Activated CD8-positive, alpha-beta memory T cell treated with anti-CD3 and anti-CD28 coated beads, Interleukin-2, amount 50 U/mL, for 4 hours (primary cell): ENCODE measurements at places on chromosomes 16 and 17.
A peak's percentile ranks its signal among the peaks of the same experiment; 100 is the strongest.

GRCh38 chr17:13725288-13725990 is 123.7 kb upstream of the HS3ST3A1 start:
- DNase-seq, result no peak

DNA sequence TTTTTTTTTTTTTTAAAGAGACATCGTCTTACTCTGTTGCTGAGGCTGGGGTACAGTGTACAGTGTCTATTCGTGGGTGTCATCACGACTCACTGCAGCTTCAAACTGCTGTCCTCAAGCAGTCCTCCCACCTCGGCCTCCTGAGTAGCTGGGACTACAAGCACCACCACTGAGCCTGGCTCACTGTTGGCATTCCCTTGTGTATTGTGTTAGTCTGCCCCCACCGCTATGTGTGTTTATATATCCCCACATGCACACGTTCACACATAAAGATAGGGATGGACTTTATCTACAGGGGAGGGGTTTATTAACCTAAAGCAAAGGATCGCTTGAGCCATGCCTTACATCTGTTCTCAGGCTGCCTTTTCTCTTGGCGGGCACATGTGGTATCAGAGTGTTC is 63.8 kb downstream of the SEC14L1 start:
- no peak for DNase-seq

DNA sequence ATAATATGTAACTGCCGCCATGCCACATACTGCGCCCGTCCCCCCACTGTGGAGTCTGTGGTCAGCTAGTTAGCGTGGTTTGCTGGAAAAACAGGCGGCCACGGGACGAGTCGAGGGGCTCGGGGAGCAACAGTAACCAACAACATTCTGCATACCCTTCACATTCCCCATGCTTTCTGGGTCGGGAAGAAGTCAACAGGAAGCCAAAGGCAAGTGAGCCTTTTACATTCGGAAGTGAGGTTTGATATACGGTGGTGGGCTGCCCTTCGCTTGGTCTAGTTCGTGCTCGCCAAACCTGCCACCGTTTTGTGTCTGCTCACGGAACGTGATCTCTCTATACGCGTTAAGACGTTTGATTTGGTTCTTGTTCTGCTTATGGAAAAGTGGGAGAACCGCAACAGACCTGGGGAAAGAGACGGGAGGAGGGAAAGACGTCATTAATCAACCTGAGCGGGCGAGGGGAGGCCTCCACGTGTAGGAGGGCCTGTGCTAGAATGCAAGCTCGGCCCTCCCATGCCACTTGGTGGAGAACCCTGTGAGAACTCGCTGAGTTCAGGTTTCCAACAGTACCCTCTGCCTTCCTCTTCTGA is 28.9 kb upstream of the CFAP20 start:
- DNase-seq, result no peak

DNA sequence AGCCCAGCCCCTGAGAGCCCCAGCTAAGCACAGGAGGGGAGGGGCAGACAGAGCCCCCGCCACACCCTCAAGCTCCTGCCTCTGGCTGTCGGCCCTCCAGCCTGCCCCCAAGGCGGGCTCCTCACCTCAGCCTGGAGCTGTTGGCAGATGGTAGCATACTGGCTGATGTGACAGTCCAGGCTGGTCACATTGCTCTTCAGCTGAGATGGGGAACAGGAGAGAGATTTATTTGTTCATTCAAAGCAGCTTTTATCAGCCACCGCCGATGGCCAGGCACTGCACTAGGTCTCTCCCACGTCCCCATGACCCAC is 14.8 kb downstream of the KIF18B start:
- DNase-seq, result no peak

DNA sequence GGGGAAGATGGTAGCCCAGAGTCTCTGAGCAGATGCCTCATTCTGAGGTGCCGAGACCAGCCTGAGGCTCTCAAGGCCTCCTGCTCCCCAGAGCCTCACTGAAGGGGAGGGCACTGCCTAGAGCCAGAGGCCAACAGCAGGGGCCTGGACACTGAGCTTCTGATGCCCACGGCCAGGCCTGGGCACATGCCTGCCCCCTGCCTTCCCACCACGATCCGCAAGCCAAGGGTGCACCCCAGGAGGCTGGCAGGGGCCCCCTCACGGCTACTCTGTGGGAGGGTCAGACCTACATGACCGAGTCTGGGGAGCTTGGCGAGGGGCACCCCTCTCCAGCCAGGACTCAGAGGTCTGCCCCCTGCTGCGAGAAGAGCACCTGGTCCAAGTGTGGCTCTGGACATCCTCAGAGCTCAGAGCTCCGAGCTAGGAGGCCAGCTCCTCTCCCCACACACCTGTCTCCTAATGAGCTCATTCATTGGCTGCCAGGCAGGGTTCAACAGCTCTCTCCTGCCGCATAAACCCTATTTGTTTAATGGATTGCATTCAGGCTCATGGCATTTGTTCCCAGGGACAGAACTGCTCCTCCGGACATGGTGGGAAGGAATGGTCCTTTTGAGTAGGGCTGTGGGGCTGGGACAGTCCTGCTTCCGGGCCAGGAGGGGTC is 13.9 kb downstream of the OTOP3 start:
- no peak for DNase-seq

- DNase-seq, result no peak
Measured at GRCh38 chr17:70716551-70716950, 547.2 kb downstream of the KCNJ2 start.

- no peak for DNase-seq
Measured at GRCh38 chr17:10042589-10043244, 137.6 kb upstream of the RCVRN start.

GRCh38 chr17:65301184-65301583 is 164.0 kb downstream of the RGS9 start:
- no peak for DNase-seq

DNA sequence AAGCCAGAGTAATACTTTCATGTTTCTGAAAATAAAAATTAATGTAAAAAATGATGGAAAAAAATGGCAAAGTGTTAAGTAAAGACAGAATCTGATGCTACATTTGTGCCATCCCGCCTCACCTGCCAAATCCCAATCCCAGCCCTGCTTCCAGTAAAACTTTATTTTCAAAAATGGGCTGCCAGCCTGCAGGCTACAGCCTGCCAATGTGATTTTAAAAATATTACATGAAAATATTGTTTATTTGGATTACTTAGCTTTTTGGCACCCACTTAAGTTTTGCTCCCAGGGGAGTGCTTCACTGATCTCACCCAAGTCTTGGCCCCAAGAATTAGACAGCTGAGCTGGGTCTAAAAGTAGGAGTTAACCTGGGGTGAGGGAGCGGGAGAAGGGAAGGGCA is 112.8 kb downstream of the C16orf78 start:
- DNase-seq, result no peak

DNA sequence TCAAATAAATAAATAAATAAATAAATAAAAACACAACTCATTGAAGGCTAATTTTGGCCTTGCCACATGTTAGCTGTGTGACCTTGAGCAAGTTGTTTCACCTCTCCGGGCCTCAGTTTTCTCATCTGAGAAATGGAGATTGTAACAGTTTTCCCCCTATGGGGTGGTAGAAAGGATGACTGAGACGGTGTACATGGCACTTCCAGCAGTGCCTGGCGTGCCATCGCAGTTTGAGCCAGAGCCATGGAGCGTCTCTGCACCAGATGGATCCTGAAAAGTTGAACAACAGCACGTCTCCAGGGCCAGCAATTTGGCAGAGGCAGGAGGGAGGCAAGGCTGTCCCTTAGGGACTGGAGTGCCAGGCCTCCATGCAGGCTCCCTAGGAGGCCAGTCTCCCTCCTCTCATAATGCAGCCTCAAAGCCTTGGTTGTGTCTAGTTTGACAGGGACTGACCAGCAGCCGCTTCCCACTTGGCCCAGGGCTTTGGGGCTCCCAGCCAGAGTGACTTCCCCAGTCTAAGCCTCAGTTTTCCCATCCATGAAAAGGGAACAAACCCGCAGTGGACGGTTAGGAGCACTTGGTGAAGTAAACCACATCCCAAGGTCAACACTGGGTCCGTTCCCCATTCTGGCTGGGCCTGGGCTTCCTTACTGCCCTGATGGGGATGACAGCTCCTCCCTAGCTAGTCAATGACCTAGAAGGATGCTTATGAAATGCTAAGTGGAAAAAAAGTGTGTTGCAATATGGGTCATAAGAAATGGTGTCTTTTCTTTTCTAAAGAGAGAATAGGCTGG is 19.3 kb downstream of the SOCS1 start:
- DNase-seq, result no peak

- no peak for DNase-seq
Measured at GRCh38 chr17:78108726-78109488, 19.6 kb downstream of the TMC6 start.

- peak; percentile 93 for DNase-seq
Measured at GRCh38 chr17:19004421-19005136, at the start of gene FAM83G. TSS of gene FAM83G (minus strand) at chr17:19004764. CDS start at chr17:19004041, 723 bp downstream.
